Bronchial epithelial cell (primary cell): ENCODE measurements at places on chromosomes 16 and 17. TPM values are rescaled to one million over a fixed set of nuclear protein-coding genes. Genes with fewer than 3 reads are reported as not detected.

DNA sequence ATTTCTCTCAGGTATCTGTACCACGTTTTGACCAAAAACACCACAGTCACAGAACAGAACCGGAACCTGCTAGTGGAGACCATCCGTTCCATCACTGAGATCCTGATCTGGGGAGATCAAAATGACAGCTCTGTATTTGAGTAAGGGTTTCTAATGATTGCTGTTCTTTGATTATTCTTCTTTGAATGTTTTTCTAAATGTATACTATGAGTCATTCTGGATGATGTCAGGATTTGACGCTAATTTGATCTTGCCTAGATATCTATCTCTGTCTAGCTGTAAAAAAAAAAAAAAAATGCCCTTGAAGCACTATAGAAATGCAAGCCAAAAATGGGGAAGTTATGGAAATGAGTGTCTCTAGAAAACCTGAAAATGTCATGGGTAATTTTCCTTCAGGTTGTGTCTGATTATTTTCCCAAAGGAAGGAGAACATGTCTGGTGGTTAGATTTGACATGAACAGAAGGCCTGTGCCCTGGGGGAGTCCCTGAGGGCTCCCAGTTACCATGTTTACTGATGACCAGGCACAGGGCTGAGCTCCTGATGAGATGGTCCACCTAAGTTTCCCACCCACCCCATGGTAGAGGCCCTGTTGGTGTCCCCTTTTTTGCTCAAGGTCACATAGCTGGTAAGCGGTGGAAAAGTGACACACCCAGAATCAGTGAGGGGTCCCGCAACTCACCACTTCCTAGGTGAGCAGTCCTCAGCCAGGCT is 13.6 kb downstream of the CLEC16A start:
- DNase-seq, result peak; percentile 59

The UBALD2 gene
- 3.4 and 7.3 TPM in 2 replicates for total RNA-seq

The ANKFN1 gene
- under 0.01 and 0.13 TPM in 2 replicates for total RNA-seq

GRCh38 chr16:14511800-14512135 is 118.3 kb downstream of the PARN start:
- peak; percentile 39 for DNase-seq

DNA sequence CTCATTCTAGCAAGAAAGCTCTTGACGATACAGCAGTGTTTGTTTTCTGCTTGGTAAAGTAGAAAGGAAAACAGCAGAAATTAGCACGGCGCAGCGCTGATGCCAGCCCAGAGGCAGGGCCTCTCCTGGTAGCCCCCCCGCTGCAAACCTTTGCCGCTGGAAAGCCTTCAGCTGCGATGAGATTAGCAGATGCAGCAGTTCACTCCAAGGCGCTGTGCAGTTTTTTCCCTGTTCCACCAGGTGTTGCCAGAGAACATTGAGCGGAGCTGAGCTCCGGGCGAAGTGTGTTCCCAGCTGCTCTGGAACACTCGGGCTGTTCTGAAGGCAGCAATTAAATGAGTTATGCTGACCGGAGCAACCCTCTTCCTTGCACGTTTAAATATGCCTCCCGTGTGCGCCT is 72.5 kb downstream of the RBFOX1 start:
- peak; percentile 3 for DNase-seq
